ENCODE measurements at places on chromosomes 5 and 9. TPM values are rescaled to one million over a fixed set of nuclear protein-coding genes. Genes with fewer than 3 reads are reported as not detected.

DNA sequence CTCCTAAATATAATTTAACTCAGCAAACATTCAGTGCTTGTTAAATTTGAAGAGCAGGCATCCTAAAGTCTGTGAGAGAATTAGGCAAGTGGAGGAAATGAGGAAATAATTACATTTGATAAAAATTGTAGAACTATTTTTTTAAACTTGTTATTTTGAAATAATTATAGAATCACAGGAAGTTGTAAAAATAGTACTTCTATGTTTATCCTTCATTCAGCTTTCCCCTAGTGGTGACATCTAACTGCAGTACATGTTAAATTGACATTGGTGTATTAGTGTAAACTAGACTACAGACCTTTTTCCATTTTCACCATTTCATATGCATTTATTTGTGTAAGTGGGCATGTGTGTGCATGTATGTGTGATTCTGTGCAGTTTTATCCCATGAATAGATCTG is 51.6 kb downstream of the F2RL2 start:
- DNase-seq = no peak

- no peak for DNase-seq
These were observed 102.8 kb upstream of the DAP start for GRCh38 chr5:10863763-10864383.

DNA sequence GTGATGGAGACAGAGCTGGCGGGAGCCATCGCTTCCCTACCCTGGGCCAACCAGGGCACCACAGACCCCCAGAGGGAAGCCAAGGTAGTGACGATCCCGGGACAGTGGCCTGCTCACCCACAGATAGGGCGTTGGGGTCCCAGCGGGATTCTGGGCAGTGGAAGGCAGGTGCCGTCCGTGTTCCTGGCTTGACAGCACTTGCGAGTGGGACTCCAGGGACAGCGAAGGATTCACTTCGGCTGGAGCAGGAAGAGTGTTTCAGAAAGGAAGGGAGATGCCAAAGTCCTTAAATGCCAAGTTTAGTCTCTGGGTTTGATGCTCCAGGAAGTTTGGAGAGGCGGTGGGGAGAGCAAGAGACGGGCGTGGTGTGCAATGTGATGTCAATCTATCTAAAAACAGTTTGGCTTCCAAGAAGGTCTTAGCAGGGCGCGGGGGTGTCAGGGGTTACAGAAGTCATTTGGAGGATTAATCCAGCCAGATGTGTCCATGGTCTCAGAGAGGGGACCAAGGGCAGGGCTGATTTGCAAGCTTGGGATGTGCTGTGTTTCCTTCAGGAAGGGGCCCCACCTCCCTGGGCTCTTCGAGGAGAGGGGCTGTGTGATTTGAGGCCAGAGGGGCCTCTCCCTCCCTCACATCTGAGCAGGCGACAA is 74.9 kb downstream of the NTNG2 start:
- no peak for DNase-seq

DNA sequence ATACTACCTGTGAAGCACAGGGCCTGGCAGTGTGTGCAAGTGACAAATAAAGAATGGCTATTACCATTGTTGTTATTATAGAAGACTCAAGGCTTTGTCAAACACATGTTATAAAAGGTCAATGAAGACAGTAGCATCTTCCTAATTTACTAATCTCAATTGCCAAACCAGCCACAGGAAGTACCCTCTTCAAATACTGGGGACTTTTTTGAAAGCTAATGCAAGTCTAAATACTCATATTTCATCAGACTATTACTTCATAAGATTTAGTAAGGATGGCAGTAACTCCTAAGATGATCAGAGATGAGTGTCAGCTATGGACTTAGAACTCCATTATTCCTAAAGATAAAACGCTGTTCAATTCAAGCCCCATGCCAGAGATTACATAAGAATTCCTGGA is 43.0 kb downstream of the GNAQ start:
- DNase-seq = no peak

Gene SEMA5A
- 7.9 TPM for total RNA-seq

DNA sequence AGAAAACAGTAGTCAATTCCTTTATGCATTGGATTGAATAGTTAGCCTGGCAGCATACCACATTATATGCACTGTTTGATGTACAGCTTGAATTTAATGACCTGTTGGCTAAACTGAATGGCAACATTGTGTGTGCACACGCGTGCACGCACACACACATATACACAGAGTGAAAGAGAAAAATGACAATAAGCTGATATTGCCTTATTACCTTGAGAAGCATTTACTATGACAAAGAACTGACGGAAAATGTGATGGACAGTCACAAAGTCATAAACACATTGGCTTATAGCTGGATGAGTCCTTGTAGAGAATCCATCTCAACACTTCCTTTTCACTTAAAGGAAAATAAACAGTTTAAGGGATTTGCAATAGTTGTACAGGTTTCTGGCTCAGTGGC is 15.5 kb downstream of the JAKMIP2 start:
- no peak for DNase-seq

DNA sequence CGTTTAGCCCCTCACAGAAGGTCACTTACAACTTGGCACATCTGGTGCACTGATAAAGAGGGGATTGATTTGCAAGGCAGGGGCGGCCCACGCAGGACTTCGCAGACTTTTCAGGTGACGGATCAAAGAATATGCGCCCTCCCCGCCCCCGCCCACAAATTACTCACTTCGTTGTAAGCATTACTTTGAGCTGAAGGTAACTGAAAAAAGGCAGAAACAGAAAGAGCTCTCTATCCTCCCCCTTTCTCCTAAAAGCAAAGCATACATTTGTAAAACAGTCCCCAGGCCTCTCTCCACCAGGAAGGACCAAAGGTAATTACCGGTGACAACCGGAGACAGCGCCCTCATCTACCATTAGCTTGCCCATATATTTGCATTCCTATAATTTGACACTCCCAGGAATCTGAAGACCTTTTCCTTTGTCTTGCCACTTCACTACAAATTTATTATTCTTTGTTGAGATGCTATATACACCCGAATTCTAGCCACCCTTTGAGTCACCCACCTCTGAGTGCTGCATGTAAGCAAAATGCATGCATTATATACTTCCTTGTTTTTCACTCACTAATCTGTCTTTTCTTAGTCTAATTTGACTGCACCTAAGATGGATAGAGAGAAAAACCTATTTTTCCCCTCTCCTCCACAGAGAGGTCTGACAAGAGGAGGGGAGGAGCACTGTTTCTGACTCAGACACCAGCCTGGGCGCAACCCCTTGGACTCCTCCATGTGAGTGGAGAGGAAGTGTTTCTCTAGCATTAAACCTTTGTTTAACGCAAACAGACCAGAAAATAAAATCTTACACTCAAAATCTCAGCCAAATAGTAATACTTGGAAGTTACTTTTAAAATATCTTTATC is 74.7 kb upstream of the SPIN1 start:
- DNase-seq = no peak

Data from mesenteric fat pad (tissue), 1 donor.